HuH-7.5 (cell line): ENCODE measurements at places on chromosomes 2 and 18.

DNA sequence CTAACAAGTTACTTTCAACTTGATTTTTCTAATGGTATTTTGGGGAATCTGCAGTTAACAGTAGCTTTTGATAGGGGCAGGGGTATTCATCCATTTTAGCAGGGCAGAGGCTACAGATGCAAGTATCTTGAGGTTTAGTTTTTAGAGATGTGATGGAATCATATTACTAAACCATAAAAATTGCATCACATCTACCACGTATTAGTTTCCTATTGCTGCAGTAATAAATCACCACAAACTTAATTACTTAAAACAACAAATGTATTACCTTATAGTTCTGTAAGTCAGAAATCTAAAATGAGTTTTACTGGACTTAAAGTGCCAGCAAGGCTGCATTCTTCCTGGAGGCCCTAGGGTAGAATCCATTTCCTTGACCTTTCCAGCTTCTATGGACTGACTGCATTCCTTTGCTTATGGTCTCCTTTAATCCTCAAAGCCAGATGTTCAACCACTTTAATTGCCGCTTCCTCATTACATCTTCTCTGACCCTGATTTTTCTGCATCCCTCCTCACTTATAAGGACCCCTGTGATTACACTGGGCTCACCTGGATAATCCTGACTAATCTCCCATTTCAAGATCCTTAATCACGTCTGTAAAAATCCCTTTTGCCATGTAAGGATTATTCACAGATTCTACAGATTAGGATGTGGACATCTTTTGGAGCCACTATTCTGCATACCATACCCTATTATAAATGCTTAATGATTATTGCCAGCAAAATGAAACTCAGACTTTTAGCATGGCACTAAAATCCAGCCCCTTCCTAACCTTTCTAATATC is 21.9 kb upstream of the EXOC6B start:
- no peak for DNase-seq

- no peak for DNase-seq
Measured at GRCh38 chr2:28750316-28751251, 1.0 kb upstream of the PPP1CB start.

DNA sequence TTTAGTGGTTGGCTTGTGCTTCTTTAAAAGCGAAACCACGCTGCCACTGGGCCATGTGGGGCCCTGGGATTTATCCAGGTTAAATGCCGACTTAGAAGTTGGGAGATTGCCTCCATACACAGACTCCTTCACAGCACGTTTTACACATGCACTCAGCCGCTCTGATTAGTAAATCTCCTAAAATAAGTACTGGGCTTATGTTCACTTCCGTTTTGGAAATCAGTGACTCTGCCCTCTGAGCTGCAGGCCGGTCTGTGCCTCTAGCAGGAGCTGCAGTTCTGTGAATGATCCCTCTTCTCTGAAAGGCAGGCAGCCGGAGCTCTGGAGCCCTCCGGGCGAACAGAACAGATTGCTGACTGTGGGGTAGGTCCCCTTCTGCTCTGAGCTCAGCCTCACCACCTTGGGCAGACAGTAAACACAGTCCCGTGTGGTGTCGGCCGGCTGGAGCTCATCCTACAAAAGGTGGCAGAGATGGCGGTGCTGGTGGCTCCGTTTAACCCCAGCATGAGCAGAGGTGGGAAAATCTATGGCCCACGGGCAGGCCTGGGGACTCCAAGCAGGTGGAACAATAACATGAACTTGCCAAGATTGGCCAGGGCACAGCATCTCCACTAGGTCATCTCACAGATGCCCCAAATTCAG is 9.8 kb upstream of the RAB17 start:
- DNase-seq = no peak

- no peak for DNase-seq
Measured at GRCh38 chr2:240285725-240286124, 145.3 kb upstream of the OTOS start.

DNA sequence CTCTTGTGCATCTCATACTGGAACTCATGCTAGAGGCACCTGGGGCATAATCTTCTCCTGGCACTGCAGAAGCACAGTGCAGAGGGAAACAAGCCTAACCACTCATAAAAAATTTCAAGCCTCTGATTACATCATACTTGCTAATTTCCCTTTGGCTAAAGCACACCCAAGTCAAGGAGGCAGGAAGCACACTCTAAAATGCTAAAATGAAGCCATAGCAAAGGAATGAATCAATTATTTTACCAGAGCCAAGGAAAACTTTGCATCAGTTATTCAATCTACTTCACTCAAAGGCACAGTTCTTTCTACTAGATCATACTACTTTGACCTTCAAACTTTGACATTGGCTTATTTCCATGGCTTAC is 79.6 kb upstream of the SPOPL start:
- no peak for DNase-seq

DNA sequence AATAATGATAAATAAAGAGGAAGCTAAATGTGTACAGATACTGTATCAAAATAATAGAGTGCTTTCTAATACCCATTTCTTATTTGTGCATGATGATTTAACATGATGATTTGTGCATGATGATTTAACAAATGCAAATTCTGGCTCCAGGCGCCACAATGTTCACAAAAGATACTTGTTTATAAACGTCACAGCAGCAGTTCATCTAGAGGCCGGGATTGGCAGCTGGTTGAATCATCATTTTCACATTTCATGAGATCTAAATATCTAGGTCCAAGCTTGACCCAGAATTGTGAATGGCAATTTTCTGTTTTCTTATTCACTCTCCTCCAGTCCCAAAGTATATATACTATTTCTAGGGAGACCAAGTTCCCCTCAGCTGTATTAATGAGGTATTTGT is 322.0 kb downstream of the SUCLG1 start:
- no peak for DNase-seq

GRCh38 chr2:15040429-15041084 is 408.0 kb downstream of the LRATD1 start:
- no peak for DNase-seq

DNA sequence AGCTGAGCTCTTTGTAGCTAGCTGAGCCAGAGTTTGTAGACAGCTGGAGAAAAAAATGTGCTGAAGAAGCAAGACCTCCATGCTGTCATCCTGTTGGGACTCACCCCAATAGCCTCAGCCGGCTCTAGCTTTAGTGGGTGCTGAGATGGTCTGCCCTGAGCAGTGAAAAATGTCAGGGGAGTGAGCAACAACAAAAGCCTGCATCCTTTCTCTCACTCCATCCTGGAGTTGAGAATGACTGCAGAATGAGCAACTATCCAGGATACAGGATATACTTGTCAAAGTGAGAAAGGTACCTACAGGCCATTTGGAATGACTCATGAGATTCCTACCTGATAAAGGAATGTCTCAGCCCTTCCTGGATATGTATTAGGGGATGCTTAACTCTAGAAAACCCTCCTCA is 146.1 kb upstream of the DLX2 start:
- DNase-seq = no peak

GRCh38 chr2:28639836-28640235 is 111.8 kb upstream of the PPP1CB start:
- DNase-seq = peak; percentile 49

DNA sequence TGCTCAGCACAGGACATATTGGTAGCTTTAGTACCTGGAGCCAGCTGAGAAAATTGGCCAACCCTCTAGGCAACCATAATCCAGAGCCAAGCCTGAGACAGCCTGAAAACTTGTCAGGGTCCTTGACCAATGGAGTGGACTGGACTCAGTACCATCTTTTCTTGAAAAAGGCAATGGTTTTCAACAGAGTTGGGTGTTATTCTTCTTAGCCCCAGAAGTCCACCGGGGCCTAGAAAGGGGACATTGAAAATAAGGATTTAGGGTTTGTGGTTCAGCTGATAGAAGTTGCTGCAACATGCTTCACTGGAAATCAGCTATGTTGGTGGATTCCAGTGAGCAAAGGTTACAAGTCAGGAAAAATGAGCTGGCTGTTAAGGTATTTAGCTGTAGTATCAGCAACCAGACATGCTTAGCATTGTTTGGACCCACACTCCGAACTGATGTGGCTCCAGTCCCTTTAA is 22.1 kb upstream of the CNOT11 start:
- DNase-seq = no peak

DNA sequence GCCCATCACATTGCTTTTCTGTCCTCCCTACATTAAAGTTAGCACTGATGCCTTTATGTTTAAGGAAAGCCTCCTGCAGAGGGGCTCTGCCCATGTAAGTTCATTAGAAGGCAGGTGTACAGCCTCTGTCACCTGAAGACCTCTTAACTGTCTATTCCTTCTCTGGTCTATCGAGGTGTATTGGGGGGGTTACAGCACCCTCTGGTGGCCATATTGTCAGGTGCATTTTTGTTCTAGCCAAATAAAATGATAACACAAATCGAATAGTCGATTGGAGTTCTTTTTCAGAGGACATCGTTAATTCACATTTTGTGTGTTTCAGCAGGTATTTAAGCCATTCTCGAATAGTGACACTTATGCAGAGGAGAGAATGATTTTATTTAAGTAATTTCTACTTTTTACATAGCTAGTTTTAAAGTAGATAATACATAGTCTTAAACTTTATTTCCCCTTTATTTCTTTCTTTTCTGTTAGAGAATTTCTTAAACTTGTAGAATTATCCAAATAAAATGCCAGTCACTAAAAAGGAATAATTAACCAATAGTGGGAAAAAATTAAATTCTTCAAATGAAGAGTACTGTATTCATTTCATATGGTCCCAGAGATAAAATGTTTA is 136.8 kb downstream of the NEDD4L start:
- DNase-seq = peak; percentile 34

DNA sequence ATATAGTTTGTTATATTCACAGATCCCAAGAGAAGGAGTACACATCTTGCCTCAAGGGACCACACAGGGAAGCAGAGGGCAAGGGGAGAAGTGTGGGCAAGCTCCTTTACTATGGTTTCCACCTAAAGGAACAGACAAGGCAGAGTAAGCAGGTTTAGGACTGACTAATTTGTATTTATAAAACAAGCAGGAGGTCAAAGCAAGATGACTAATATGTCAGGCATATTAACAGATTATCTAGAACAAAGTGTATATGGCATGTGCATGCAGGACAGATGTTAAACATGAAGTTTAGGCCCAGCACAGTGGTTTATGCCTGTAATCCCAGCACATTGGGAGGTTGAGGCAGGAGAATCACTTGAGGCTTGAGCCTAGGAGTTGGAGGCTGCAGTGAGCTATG is 3.7 kb upstream of the LRP2 start:
- no peak for DNase-seq

DNA sequence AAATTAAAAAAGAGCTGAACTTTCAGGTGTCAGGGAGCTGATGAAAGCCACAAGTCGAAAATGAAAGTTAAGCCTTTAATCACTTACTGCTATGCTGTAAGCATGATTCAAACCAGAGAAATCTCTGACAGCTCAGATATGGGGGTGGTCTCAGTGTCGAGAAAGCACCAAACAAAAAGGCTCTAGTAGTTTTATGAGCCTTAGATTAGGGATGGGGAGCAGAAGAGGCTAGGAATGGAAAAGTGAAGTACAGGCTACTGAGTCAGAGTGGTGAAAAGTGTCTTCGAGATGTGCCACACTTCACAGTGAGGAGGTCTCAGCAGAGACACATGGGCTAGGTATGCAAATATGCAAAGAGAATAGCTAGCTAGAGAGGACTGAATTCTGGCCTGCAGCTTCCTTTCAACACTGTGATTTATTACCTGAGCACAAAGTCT is 482.2 kb downstream of the SPAG16 start:
- DNase-seq = no peak

GRCh38 chr18:58953627-58954026 is 89.0 kb downstream of the ZNF532 start:
- DNase-seq = no peak

DNA sequence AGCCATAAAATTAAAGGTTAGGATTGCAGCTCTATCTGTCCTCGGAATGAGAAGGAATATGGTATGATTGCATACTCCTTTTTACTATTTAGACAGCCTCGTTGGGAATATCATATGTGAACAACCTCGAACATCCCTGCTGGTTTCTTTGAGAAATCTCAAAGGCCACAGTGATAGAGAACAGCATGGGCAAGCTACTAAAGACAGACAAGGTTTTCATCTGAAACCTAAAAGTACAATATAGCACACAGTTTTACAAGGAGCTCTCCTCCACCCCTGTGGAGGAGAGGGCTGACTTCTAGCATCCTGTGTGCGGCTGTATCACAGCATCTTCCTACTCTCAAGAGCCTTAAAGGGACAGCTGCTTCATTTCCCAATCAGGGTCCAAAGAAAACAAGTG is 104.3 kb downstream of the VWC2L start:
- DNase-seq = no peak

GRCh38 chr2:88885679-88886416 is 194.4 kb downstream of the RPIA start:
- no peak for DNase-seq

GRCh38 chr2:67792681-67793091 is 270.1 kb downstream of the C1D start:
- no peak for DNase-seq

DNA sequence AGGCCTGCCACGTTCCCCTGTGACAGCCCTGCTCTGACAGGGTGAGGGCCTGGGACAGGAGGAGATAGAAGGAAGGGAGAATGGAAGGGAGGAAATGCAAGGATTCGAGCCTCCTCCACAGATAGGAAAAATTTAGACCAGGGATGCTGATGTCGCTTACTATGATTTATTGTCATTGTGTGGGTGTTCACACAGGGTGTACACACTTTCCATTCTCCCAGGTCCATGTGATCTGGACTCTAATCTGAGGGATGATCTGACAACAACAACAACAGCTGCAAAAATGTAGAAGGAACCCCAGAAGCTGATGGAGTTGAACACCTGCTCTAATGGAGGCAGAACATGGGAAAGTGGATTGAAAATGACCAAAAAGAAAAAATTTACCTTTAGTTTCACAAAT is 231.7 kb upstream of the TNP1 start:
- no peak for DNase-seq

DNA sequence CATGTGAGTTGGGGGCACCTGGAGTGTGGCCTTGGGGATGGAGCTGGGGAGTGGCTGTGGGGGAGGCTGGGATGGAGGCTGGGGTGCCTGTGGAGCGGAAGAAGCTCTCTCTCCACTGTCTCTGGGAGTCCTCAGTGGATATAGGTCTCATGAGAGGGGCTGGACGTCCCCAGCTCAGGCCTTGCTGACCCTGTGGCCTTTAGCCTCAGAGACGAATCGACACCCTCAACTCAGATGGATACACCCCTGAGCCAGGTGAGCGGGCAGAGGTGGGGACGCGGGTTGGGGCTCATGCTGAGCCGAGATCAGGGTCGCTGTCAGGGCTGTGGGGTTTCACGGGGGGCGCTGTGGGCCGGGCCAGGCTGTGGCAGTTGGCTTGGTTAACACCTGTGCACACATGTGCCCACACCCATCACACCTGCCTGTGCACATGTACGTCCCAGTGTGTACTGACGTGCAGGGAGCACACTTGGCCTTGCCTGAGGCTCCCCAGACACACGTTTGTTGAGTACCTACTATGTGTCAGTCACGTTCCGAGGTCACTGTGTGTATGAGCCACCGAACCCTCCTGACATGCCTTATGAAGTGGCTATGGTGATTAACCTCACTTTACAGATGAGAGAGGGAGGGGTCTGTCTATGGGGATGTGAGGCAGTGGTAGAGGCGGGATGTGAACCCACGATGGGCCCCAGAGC is 20.1 kb downstream of the ZAP70 start:
- no peak for DNase-seq

GRCh38 chr2:169590804-169591203 is 6.7 kb downstream of the PPIG start:
- DNase-seq = no peak

GRCh38 chr2:38690499-38691420 is 24.8 kb downstream of the GALM start:
- peak; percentile 28 for DNase-seq
